Endothelial cell (in vitro differentiated cells): ENCODE measurements at places on chromosomes 16 and 17.

- DNase-seq = no peak
Measured at GRCh38 chr17:77935121-77935571, 23.4 kb upstream of the TNRC6C start.

GRCh38 chr16:88476203-88476602 lies 23.1 kb downstream of the ZFPM1 start:
- no peak for DNase-seq

DNA sequence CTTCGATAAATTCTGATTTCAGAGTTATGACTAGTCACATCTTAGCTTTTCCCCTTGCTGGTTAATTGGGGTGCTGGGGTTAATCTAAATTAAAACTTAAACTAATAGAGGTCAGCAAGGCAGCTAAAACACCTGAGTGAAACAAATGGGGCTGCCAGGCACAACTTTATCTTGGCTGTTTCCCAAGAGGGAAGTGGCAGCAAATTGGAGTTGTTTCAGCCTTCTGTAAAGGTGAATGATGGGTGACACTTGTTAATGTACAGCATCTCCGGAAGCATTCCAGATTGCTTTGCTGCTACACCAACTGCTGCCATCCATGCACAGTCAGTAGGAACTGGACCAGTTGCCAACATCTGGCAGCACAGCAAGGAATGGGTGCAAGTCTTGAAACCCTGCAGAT lies 43.9 kb downstream of the AATF start:
- no peak for DNase-seq

- no peak for DNase-seq
Measured at GRCh38 chr16:24102209-24102660, 153.9 kb upstream of the CACNG3 start.

DNA sequence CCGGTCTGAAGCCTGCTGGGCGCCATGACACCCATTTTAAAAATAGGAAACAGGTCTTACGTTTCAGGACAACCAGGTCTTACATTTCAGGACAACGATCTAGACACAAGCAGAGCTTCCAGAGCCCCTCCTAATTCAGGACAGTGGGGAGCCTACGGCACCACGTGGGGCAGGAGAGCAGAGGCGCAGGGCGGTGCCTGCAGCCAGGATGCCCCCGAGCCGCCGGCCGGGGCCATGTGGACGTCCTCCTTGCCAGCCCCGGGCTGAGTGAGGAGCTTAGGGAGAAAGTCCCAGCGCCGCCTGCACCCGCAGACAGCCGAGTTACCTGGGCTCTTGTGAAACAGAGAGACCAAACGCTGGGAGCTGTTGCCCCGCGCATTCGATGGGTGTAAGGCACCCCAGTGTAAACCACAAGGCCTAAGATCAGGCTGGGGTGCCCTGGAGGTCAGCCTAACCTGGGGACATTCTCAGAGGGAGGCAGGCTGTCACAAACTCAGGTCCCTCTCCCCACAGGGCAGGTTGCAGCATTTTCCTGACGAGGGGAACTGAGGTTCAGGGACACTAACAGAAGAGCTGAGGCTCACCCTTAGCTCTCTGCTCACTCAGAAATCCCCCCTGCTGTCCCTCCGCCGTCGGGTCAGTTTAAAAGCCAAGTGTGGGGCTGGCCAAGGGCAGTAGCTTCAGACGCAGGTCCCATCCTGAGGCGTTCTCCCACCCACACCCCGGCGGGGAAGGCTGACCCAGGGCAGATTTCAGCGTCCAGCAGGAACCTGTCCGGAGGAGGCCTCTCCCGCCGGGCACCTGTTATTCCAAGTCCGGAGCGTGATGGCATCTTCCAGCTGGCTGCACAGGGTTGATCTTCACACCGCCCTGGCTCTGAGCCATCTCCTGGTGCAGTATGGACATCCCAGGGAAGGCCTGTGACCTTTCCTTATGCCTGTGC lies 1.8 kb upstream of the NOTUM start:
- no peak for DNase-seq

- no peak for DNase-seq
Measured at GRCh38 chr17:58219789-58220183, 731 bp upstream of the MKS1 start.

DNA sequence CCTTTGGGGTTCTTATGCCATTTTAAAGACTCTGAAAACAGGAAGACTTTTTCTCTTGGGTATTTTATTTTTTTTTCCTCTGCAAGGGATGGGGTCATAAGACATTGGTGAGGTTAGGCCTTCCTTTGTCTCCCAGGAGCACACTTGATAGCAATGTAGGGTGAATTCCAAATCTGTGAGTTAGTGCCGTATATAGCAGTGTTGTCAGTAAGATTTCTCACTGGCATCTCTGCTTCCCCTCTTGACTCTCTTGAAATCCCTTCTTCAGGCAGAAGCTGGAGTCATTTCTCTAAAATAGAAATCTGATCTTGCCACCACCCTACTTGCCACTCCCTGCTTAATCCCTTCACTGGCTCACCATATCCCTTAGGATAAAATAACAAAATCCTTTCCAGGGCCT lies 529.7 kb downstream of the WWOX start:
- DNase-seq = no peak

DNA sequence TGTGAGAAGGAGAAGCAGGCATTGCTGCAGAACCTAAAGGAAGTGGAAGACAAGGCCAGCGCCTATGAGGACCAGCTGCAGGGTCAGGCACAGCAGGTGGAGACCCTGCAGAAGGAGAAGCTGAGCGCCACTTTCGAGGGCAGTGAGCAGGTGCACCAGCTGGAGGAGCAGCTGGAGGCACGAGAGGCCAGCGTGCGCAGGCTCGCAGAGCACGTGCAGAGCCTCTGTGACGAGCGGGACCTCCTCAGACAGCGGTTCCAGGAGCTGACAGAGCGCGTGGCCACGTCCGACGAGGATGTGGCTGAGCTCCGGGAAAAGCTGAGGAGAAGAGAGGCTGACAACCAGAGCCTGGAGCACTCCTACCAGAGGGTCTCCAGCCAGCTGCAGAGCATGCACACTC lies 41.5 kb downstream of the PLD6 start:
- no peak for DNase-seq

GRCh38 chr17:5665164-5665563 lies 80.9 kb upstream of the NLRP1 start:
- no peak for DNase-seq

GRCh38 chr16:66083171-66083570 lies 283.3 kb upstream of the CDH5 start:
- no peak for DNase-seq

GRCh38 chr16:66430214-66430613 lies 3.1 kb downstream of the BEAN1 start:
- DNase-seq = no peak

GRCh38 chr17:78672871-78673371 lies 95.7 kb upstream of the DNAH17 start:
- DNase-seq = no peak

- DNase-seq = no peak
Measured at GRCh38 chr16:17850581-17851250, 380.0 kb upstream of the XYLT1 start.

DNA sequence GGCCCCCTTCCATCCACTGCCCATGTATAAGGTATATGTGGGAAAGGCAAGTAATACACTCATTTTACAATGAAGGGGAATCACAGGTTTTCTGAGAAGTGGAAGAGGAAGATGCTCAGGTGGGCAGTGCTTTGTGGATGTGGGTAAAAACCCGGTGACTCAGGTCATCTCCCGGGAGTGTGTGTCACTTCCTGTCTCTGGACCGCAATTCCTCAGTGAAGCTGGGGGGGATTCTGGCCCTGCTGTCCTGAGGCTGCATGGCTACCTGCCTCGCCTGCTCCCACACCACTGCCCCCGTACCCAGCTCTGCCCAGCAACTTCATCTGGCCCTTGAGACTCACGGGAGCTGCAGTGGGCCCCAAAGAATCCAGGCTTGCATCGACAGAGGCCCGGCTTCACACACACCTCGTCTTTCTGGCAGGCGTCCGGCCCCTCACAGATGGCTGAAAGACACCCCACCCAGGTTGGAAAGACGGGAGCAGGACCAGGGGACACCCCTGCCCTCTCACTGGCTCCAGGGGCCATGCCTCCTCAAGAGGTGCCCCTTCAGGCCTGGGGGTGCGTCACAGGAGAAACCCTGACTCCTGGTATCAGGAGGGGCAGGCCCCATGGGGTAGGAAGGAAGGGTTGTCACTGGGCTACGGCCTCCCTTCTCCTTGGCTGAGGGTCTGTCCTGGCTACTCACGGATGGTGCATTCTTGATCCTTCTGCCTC lies 882 bp downstream of the SCARF1 start:
- DNase-seq = no peak

DNA sequence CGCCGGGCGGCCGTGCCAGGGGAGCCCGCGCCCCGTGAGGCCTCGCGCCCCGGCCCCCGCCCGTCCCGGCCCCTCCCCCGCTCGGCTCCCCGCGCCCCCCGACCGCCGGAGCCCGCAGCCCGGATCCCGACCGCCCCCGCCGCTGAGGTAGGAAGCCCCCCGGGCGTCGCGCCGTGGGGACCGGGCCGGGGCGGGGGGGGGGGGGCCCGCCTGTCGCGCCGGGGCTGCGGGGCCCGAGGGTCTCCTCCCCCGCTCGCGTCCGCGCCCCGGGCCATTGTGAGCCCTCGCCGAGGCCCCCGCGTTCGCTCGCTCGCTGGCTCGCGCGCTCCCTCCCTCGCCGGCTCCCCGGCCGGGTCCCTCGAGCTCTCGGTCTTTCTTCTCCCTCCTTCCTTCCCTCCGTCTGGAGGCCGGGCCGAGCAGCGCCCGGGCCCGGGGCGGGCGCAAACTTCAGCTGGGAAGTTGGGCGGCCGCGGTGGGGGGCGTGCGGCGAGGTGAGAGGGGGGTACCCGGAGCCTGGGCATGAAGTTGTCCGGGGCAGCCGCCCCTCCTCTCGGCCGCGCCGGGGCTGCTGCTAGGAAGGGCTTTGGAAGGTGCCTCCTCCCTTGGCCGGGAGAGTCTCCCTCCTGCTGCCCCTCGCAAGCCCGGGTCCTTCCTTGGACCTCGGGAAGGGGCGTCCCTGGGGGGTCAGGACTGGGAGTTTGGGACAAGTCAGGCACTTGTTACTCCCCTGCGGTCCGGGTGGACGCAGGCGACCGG lies 419 bp downstream of the GLIS2 start:
- DNase-seq = no peak

DNA sequence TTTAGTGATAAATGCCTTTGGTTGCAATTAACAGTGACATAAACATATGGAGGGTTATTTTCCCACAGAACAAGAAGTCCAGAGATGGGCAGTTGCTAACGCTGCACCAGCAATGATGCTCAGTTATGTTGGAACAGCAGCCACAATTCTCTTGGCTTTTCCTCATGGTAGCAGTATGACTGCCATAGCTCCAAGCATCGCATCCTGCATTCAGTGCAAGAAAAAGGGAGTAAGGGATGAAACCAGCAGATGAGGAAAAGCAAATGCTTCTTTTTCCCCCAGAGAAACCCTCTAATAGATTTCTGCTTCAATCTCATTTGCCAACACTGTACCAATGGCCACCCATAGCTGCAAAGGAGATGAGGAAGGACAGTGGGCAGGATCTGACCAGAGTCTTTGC lies 13.0 kb upstream of the ZCCHC14 start:
- DNase-seq = no peak

DNA sequence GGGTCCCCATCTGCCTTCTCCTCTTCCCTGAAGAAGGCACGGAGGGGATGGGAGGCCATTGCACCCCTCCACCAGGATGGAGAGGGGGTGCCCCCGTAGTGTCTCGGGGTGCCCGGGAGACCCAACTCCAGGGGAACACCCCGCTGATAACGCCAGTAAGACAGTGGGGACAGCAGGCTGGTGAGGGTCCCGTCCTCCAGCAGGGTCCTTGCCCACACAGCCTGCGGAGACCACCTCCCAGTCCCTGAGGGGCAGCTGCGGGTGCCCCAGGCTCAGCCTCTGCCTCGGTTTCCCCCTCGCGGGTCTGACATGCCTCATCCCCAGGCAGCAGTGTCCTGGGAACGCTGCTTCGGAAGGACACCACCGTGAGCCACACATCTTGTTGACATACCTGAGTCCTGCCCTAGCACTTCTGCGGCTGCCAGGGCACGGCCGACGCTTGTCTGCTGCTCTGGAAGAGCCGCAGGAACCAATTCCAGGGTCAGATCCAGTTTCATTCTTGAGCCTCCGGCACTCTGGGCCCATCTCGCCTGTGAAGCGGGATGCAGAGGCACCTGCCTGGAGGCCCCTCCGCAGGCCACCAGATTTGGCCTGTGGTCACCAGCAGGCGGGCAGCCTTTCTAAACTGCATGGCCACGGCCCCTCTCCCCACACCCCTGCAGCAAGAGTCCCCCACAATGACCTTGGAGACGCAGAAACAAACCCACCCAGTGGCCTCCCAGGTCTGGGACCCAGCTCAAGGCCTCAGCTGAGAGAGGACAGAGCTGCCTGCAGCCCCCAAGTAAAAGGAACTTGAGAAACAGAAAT lies 39.9 kb upstream of the ZC3H18 start:
- DNase-seq = no peak

GRCh38 chr16:53980675-53981074 lies 276.7 kb downstream of the FTO start:
- DNase-seq = no peak

DNA sequence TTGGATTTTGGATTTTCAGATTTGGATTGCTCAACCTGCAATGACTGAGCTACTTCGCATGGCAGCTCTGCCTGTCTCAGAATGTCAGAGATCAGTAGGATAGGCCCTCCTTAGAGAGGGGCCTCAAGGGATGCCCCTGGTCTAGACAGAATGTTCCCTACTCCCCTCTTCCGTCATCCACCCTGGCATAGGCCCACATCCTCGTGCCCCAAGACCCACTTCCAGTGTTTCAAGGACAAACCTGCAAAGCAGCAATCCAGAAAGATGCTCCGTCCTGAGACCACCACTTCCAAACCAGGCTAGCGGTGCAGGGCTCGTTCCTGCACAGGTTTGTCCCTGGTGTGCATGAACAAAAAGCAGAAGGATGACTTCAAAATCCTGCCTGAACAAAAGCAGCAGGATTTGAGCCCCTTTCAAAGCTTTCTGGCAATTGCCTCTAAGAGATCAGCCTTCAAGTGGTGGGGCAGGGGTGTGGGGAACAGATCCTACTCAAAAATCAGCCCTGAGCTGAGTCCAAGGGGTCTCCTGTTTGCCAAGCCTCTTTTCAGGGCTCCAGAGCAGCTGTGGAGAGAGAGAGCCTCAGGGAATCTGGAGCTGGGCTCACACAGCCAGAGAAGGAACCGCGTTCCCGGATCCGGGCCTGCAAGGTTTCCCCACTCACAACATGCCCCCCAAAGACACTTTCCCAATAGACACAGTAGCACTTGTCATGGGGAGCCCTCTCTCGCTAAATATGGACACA lies 121.1 kb downstream of the SOCS1 start:
- DNase-seq = no peak

- no peak for DNase-seq
Measured at GRCh38 chr17:78105551-78105950, 23.0 kb downstream of the TMC6 start.

- no peak for DNase-seq
Measured at GRCh38 chr16:19677402-19677801, 40.6 kb downstream of the KNOP1 start.
